Stimulated activated CD8-positive, alpha-beta memory T cell treated with anti-CD3 and anti-CD28 coated beads, Interleukin-4, amount 100 ng/mL, for 4 hours (primary cell): ENCODE measurements at places on chromosomes 12 and 14.
A peak's percentile ranks its signal among the peaks of the same experiment; 100 is the strongest.

DNA sequence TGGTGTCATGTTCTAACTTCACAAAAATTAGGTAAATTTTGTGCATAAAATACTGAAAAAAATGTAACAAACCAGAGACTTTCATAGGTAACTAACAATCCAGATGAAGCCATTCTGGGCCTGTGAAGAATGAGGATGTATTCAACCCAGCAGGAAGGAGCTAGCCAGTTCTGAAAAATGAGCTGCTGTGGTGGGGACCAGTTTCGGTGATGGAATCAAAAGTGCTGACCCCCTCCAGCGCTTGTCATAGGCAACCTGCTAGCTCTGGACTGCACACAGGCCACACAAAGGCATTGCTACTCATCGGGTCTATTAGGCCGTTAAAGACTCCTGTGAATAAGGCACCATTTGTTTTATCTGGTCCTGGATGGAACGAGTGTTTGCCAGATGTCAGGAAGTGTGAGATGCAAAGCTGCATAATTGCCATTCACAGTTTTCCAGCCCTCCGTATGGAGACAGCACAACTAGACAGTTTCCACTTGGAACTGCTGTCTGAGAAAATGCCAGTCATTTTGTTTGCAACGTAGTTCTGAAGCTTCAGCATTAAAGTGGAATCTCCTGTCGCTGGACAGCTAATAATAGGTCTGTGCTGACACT, 3.3 kb upstream of the RIMBP2 start:
- DNase-seq: no peak

DNA sequence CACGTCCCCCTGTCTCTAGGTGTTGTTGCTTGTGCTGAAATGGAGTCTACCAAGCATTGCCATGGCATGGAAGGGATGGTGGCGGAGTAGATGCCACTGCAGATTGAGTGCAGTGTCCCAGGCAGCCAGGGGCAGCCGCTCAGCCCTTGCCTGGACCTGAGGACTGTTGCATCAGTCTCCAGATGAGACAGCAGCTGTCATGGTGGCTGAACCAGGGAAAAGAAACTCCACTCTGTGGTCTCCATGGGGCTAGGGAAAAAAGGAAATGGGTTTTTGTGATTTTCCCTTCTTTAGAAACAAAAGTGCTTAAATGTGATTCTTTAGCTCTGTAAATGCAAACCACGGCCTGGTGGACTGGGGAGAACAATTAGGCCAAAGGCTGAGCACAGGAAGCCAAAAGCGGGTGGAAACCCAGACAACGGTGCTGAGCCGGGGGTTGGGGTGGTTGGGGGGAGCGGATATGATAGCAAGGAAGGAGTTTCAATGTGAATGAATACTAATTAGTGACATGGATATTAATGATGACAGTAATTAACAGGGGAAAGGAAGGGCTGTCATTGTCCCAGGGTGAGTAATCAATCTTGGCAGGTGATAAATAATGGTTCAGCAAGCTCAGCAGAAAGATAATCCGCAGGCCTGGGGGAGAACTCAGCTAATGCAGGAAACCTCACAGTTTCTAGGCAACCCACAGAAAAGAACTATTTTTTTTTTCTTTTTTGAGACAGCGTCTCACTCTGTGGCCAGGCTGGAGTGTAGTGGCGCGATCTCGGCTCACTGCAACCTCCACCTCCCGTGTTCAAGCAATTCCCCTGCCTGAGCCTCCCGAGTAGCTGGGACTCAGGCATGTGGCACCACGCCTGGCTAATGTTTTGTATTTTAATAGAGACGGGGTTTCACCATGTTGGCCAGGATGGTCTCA, 442.6 kb downstream of the DPF3 start:
- peak; percentile 10 for DNase-seq

- DNase-seq: no peak
Observed at GRCh38 chr14:23366426-23366921, 1.5 kb upstream of the EFS start.

- no peak for DNase-seq
Observed at GRCh38 chr12:10366875-10367274, 23.0 kb downstream of the KLRK1 start.

GRCh38 chr12:52086944-52087835, 7.7 kb downstream of the SMIM41 start:
- no peak for DNase-seq

GRCh38 chr12:1083889-1084262, 92.9 kb downstream of the ERC1 start:
- no peak for DNase-seq

- no peak for DNase-seq
Observed at GRCh38 chr12:53232646-53233461, 845 bp upstream of the RARG start.

GRCh38 chr12:6292606-6293005, 17.9 kb upstream of the PLEKHG6 start:
- no peak for DNase-seq

DNA sequence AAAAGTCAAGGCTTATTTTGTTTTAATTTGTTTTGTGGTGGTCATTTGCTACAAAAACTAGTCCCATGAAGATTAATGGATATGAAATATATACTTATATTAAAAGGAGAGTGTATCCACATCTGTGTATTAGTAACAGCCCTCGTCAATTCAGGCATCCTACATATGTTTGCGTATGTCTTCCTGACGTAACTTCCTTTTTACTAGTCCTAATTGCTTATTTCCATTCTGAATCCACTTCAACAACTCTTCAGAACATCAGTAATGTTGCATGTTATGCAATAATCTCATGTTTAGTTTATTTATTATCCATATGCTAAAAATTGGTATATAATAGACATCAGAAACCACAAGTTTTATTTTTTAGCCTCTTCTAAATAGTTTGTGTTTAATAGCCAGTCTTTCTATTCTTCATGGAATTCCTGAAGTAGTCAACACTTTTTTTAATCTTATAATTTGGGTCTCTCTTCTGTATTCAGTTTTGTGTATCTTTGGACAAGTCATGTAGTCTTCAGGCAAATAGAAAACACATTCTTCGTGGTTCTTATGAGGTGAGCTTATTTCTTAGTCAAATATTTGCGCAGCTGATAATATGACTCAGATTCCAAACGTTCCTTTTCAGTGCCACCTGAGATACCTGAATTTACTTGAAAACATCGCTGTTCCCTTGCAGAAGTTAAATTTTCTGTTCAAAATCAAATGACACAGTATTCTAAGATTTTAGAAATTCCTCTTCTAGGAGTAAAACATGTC, 268.6 kb downstream of the CCDC59 start:
- no peak for DNase-seq

DNA sequence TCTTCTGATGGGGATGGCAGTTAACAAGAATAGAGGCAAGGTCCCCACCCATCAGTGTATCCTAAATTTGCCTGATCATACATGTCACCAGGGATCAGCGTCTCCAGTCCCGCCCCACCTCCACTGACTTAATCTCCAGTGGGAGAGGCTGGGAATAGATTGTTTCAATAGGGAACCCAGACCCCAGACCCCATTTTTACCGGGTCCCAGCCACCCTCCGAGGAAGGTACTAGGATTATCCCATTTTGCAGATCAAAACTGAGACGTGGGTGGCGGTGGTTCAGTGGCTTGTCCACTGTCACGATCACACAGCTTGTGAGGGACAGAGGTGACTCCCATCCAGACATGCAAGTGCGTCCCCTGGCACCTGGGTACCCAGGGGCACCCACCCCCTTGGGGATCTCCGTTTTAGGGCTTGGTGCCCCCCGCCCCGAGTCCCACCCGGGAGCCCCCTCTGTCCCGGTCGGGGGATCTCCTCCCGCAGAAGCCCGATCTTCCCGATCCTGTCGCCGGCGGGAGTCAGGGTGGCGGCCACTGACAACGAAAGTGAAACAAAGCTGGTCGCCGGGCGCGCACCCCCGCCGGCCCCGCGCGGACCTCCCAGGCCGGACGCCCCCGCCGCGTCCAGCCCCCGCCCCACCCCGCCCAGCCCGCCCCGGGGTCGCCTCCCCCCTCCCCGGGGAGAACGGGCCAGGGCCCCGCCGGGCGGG, 523 bp downstream of the WSB2 start:
- no peak for DNase-seq

DNA sequence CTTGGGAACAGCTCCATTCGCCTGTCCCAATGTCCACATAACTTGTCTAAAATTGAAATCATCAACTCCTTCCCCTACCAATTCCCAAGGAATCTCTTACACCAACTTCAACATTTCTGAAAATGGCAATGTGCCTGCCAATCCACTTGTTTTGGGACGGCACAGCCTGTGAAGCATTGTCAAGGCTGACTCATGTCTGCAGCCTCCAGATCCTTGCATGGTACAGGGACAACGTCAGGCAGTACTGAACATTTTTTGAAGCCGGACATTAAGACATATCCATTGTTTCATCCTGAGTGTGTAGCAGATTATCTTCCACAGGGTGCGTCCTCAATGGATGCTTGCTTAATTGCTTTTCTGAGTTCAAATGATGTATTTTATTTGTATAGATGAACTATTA, 794.1 kb downstream of the BCL11B start:
- DNase-seq: no peak

GRCh38 chr14:73293782-73294781, 56.8 kb downstream of the PAPLN start:
- DNase-seq: no peak

- DNase-seq: no peak
Observed at GRCh38 chr14:34797747-34798583, 77.2 kb downstream of the BAZ1A start.

DNA sequence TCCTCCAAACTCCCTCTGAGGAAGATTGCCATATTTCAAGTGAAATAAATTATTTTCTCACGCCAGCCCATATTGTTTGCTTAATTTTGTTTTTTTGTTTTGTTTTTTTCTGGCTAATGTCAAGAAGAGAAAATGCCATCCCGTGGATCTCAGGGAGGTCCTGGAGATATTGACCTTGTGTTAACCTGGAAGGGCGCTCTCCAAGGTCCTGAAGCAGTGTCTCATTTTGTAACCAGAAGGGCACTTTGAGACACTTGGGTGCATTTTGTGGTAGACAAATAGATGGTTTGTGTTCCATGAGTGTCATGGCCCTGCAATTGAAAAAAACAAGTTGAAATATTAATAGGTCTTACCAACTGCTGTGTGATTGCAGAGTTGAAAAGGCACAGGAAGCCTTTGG, 268.9 kb downstream of the SUDS3 start:
- DNase-seq: no peak

- no peak for DNase-seq
Observed at GRCh38 chr12:16685107-16685506, 79.1 kb upstream of the LMO3 start.

- DNase-seq: no peak
Observed at GRCh38 chr14:71533390-71533789, 398.8 kb upstream of the RGS6 start.

- DNase-seq: no peak
Observed at GRCh38 chr12:63968673-63969072, 124.2 kb downstream of the SRGAP1 start.

- DNase-seq: no peak
Observed at GRCh38 chr14:105085766-105086165, 20.5 kb upstream of the GPR132 start.

GRCh38 chr12:112370199-112370598, 12.0 kb downstream of the HECTD4 start:
- DNase-seq: no peak

DNA sequence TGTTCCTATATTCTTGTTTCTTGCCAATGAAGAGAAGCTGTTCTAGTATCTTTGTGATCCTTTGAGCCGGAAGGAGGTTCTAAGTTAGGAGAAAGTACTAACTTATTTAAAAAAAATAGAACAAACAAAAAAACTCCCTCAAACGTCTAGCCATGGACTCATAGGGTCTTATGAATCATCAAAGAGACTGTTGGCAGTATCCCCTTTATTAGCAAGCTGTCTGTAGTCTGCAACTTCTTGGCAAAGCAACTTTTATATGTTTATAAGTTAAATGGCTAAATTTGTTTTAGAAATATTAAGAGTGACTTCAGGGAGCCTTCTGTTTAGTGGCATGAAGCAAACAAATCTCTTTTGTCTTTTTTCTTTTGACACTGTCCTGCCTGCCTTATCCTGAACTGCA, 291.9 kb downstream of the FUT8 start:
- no peak for DNase-seq

GRCh38 chr14:104784846-104785707, 10.5 kb downstream of the AKT1 start:
- no peak for DNase-seq

GRCh38 chr12:65123435-65124063, 2.4 kb upstream of the WIF1 start:
- DNase-seq: no peak

DNA sequence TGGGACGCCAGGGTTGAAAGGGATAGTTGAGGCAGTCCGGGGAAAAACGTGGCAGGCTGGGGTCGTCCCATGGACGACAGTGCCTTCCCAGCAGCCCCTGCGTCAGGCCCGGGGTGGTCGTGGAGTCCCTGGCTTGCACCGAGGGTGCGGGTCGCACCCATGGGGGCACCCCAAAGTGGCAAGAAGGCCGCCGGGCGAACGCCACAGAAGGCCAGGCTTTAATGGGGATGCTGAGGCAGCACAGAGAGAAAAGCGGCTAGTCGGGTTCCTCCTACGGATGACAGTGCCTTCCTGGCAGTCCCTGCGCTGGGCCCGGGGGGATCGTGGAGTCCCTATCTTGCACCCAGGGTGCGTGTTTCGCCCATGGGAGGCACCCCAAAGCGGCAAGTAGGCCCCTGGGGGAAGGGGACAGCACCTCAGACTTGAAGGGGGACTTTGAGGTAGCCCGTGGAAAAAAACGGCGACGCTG, 158.6 kb upstream of the ALG10B start:
- no peak for DNase-seq

DNA sequence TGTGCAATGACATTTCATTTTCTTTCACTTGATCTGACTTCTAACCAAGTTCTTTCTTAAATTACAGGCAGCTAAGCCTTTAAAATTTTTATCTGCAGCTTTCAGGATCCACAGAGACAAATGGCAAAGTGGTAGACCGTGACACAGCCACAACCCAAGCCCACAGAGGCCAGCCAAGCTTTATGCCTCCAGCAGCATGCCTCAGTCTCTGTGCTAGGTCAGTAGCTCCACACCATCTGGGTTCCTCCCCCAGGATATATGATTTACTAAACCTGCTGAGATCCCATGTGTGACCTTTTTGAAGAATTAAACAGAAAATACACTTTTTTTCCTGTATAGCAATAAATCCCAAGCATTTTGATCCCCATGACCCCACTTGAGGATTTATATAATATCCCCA, 290.4 kb upstream of the CAND1 start:
- no peak for DNase-seq
